Glutamatergic neuron (in vitro differentiated cells): ENCODE measurements at places on chromosomes 12 and 14.
A peak's percentile ranks its signal among the peaks of the same experiment; 100 is the strongest.

DNA sequence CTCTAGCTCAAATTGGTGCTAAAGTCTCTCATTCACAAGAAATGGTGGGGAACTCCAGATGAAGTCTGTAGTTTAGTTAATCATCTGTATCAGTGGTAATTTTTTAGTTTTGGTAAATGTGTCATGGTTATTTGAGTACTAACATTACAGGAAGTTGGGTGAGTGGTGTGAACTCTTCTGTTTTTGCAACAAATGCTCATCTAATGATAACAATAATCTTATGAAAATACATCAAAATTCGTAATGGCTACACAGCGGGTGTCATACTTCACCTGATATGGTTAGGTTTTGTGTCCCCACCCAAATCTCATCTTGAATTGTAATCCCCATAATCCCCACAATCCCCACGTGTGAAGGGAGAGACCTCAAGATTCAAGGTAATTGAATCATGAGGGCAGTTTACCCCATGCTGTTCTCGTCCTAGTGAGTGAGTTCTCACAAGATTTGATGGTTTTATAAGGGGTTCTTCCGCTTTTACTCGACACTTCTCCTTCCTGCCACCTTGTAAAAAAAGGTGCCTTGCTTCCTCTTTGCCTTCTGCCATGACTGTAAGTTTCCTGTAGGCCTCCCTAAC lies 209.3 kb upstream of the FOXN3 start:
- DNase-seq: no peak

DNA sequence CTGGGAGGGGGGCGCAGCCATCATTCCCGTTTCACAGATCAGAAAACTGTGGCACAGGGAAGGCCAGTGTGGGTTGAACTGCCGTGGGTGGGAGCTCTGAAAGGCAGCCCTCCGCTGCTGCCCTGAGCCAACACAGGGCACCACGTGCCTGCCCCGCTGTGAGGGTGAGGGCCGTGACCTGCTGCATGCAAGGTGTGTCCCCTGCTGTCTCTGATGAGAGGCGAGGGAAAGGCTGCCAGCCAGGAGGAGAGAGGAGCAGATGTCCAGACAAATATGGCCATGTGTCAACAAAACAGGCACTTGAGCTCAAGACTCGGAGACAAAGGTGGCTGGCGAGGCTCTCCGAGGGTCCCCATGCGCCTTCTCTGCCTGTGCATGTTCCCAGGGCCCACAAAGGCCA lies 108.8 kb downstream of the RBM19 start:
- DNase-seq: no peak

DNA sequence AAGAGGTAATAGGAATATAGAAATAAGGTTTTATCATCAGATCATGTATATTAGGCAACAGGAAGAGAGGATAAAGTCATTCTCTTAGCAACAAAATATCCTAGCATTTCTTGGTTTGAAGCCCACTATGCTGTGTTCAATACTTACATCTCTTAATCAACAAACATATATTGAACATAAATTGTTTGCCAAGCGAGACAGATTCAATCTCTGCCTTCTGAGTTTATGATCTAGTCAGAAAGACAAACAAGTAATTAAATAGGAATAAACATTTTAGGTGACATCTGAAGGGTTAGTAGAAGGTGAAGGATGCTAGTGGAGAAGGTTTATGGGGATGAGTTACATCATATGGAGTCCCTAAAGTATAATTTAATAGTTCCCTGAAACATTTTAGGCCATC lies 54.8 kb downstream of the PPHLN1 start:
- DNase-seq: no peak

- no peak for DNase-seq
These were observed 206.2 kb downstream of the NAV3 start for GRCh38 chr12:78036874-78037273.

DNA sequence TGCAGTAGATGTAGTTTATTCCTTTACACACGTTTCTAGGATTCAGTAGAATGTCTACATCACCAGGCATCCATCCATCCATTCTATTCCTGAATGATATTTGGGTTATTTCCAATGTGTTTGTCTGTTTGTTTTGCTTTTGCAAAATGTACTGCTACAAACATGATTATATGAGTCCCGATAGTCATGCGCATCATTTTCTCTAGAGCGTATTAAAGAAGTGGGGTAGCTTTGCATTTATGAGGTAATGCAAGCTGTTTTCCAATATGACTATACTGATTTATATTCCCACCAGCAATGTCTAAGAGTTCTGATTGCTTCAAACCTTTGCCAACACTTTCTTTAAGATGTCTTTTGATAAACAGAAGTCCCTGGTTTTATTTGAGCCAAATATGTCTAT lies 253.2 kb downstream of the NOVA1 start:
- no peak for DNase-seq

DNA sequence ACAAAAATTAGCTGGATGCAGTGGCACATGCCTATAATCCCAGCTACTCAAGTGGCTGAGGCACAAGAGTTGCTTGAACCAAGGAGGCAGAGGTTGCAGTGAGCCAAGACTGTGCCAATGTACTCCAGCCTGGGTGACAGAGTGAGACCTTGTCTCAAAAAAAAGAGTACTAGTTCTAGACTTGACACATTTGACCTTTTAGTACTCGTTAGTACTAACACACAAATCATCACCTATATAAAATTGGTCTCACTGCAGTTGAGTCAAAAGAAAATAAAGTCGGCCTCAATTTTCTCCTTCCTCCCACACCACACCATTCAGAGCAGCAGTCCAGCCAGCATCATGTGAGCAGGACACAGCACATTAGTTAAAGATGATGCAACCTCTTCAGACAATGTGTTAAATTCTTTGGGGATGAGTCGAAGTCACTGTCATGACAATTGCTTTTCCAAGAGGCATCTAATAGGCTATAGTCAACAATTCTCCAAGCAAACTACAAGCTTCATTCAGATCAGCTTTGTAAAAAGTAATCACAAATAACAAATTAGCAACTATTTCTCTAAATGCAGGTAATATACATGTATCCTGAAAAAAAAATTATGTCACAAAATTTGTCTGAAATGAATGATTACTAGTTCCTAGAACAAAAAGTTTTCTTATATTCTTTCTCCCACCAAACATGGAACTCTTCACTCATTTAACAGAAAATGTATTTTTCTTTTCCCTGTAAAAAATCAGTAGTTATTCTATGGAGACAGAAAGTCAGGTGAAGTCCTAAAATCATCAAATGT lies 55.6 kb downstream of the CLIP1 start:
- no peak for DNase-seq

DNA sequence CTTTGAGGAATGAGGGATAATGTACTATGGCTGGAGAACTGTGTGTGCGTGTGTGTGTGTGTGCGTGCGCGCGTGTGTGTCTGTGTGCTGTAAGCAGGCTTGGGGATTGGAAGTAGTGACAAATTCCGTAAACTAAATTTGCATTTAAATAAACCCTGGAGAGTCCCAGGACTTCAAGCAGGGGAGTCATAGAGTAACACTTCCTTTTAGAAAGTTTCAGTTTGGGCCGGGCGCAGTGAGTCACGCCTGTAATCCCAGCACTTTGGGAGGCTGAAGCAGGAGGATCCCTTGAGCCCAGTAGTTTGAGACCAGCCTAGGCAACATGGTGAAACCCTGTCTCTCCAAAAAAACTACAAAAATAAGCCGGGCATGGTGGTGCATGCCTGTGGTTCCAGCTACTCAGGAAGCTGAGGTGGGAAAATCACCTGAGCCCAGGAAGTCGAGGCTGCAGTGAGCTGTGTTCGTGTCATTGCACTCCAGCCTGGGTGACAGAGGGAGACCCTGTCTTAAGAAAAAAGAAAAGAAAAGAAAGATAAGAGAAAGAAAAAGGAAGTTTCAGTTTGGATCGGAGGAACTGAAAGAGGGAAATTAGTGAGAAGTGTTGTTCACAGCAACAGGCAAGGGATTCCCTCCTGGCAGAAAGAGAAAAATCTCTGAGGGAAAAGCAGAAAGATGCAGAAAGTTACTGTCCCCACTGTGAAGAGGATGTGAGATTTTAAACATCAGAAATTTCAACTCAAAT lies 222.7 kb upstream of the SOX5 start:
- no peak for DNase-seq

DNA sequence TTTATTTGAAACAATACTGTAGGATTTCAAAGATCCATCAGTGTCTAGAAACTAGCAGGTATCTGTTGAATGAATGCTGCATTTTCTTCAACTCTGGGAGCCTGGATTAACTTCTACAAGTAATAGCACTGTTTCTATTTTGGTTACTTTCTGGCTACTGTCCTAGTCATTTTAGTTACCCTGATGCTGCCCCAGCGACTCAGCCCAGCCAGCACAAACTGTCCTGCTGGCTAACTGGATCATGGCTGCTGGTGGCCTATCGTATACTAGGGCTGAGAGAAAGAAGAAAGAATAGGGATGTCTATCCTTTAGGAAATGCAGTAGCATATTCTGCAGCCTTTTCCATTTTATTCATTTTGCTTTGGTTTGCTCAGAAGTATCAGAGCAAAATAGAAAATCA lies 53.9 kb downstream of the NTN4 start:
- no peak for DNase-seq

DNA sequence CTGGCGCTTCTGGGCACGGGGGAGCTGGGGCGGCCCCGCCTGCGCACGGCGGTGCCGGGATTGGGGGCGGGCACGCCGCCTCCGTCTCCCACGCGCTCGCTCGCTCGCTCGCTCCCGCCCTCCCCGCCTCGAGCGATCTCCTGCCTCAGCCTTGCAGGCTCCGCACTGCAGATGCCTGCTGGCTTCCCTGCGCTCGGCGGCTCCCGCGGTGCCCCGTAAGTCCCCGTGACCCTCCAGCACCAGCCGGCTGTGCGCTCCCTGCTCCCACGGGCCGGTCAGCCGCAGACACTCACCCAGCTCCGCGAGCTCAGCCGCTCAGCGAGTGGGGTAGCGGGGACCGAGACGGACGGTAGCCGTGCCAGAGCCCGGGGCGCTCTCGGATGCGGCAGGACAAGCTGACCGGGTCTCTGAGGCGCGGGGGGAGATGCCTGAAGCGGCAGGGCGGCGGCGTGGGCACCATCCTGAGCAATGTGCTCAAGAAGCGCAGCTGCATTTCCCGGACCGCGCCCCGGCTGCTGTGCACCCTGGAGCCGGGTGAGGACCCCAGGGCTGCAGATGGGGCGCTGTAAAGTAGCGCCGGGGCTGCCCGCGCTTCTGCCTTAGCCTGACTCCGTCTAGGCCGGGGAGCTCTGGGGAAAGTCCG lies at the start of gene TBC1D30:
TSS of gene TBC1D30 (plus strand) at position 148 of the 643 bp plus-strand sequence. CDS start at position 381, 233 bp downstream.
- peak; percentile 79 for DNase-seq

DNA sequence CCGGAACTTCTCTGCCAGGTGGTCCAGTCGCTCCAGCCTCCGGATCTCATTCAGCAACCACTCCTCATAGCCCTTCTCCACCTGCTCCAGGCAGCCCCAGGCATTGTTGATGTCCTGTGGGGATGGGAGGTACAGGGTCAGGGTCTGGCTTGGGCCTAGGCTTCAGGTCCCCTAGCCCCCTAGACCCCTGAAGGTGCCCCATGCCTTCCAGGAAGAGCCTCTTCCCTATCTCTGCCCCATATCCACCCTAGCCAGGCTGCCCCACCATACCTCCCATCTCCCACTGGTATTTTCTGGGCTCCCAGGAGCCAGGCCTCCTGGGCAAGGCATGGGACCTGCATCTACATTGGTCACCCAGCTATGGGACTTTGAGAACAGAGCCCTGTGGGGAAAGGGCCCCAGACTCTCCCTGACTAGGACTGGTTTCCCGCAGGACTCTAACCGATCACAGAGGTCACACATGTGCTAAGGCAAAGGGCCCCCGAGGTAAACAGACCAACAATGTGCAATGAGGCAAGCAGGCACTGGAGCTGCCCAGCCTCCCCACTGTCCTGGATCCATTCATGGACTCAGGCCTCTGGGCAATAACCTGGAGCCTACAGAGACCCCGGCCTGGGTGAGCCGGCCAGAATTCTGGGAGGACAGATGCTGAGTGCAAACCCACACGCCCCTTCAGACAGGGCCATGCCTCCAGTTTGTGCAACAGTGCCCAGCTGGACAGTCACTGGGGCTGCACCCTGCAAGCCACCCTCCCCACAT lies 88.8 kb downstream of the ACTN1 start:
- no peak for DNase-seq

- DNase-seq: no peak
These were observed 45.6 kb upstream of the SGPP1 start for GRCh38 chr14:63773504-63773903.

DNA sequence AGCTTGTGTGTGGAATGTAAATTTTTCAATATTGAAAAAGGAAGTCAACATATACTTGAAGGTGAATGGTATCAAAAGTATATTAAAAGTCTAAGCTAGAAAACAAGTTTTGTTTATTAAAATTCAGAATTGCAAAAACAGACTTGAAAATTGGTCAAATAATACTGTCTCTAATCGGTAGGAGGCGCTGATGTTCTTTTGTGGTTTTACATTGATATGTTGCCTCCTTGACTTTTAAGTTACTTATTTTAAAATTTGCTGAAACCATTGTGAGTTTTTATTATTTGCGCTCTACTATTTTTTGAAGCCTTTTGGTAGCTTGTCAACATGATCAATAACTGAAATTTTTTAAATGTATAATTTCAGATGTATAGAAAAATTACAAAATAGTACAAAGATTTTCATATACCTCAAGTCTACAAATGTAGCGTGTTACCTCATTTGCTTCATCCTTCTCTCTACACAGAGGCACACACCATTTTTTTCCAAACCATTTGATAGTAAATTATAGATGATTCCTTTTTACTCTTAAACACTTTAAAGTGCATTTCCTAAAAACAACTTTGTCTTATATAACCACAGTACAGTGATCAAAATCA lies 6.9 kb downstream of the RTRAF start:
- no peak for DNase-seq

- DNase-seq: no peak
These were observed 26.0 kb downstream of the XRCC3 start for GRCh38 chr14:103688906-103689902.

DNA sequence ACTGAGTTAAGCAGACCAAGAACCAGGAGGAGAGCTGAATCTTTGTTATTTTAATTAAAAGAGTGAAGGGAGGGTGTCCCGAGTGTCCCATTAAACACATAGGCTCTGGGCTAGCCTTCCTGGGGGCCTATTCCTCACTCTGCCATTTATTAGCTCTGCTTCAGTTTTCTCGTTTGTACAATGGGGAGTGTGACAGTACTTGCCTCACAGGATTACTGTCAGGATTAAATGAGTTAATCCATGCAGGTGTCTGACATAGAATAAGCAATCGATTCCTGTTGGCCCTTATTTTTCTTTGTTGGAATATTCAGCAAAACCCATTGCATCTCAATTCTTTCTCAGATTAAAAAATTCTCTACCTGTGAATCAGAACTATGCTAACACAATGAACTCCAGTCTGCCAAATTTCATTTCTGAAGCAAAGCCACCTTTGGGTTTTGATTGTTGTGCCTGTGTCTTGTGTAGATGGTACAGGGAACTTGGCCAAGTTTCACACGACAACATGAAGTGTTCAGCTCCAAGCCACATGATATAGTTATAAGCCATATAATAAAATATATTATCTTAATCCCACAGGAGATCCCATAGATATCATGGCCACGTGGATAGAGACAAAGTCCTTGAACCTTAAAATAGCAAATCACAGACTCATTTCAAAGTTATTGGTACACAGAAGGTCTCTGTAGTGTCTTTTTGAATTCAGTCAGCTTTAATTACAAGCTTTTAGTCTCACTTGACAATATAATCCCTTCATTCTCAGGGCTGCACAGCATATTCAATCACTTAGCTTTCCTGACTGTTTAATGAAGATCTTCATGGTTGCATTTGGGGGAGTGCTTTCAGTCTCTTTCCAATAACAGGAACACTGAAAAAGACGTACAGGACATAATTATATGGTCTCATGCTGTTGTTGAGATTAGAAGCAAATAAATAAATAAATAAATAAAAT lies 34.4 kb upstream of the CRY1 start:
- DNase-seq: no peak

- DNase-seq: no peak
These were observed 13.5 kb downstream of the MIA2 start for GRCh38 chr14:39247256-39247655.
